ENCODE measurements at places on chromosomes 7 and 10. TPM values are rescaled to one million over a fixed set of nuclear protein-coding genes. Genes with fewer than 3 reads are reported as not detected.
A peak's percentile ranks its signal among the peaks of the same experiment; 100 is the strongest.

- DNase-seq: no peak
These were observed 24.9 kb downstream of the MTURN start for GRCh38 chr7:30159698-30160143.

GRCh38 chr10:24901686-24902399 is 50.6 kb downstream of the PRTFDC1 start:
- DNase-seq: peak; percentile 97

GRCh38 chr7:54946271-54946670 is 72.5 kb upstream of the EGFR start:
- DNase-seq: peak; percentile 47

Gene SP8
- total RNA-seq: not detected

Gene PRXL2A
- total RNA-seq: 24.5 TPM

Data from bronchial epithelial cell (primary cell).